NCI-H510A (cell line): ENCODE measurements at places on chromosomes 11 and 22.

- DNase-seq: no peak
Measured at GRCh38 chr11:104792861-104793260, 105.4 kb downstream of the CASP12 start.

- DNase-seq: no peak
Measured at GRCh38 chr11:24617856-24618255, 121.0 kb downstream of the LUZP2 start.

DNA sequence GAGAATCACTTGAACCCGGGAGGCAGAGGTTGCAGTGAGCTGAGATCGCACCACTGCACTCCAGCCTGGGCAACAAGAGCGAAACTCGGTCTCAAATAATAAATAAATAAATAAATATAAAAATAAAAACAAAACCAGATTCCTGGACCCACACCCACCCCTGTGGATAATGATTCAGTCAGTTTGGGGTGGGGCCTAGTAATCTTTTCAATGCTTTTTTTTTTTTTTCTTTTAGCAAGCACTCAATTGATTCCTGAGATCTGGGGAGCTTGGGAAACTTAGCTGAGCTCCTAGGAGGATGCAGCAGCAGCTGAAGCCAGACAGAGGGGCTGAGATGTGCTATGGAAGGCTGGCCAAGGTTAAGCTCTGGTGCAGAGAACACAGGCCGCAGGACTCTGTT is 4.6 kb upstream of the PC start:
- DNase-seq: no peak

DNA sequence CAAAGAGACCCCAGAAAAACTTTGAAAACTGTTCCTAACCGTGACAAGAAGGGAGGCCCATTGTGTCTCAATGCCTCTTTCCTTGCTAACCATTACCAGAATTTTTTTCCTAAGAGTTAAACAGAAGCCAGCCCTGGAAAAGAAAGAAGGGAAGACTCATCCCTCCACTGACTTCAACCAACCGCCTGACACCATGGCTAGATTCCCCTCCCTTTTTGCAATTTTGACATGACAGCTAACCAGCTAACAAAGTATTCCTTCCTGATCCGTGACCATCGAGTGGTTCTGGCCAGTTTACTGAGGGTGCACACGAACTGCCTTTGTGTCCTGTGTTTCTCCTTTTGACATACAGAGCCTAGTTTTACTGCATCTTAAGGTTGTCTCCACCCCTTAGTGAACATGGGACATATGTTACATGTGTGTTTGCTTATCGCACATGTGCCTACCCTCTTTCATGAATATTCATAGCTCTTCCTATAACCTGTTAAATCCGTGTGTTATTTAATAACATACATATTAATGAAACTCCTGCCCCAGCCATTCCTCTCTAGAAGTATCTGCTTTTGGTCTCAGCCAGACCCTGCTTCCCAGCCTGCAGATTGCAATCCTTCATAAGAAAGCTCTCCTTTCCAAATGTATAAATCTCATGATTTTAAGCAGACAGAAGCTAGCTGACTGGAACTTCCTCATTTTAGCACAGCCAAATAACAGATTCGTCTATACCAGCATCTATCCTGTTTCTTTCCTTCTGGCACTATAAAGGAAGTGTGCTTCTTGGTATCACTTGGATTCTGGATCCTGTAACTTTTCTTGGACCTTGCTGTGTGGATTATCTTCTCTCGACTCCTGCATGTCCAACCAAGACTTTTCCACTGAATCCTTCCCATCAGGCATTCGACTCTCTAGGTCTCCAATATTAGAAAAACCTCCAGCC is 37.8 kb downstream of the RASSF10 start:
- no peak for DNase-seq

DNA sequence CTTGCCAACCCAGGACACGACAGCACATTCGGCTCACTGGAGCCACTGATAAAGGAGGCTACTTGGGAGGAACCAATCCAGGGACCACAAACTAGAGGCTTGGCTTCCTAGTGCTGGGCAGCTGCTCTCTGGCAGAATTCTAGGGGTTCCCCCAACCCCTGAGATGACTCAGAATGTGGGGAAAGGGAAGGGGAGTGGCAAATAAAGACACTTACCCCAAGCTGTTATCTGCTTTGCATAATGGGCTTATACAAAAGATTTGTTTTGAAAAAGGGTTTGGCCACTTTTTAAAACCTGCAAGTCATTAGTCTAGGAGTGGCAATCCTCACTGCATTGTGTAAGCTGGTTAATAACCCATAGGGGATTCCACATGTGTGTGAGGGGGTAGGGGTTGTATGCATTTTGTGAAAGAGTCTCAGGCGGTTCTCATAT is 64.1 kb upstream of the LMO1 start:
- DNase-seq: no peak

- no peak for DNase-seq
Measured at GRCh38 chr11:134801570-134801969, 389.5 kb upstream of the B3GAT1 start.

DNA sequence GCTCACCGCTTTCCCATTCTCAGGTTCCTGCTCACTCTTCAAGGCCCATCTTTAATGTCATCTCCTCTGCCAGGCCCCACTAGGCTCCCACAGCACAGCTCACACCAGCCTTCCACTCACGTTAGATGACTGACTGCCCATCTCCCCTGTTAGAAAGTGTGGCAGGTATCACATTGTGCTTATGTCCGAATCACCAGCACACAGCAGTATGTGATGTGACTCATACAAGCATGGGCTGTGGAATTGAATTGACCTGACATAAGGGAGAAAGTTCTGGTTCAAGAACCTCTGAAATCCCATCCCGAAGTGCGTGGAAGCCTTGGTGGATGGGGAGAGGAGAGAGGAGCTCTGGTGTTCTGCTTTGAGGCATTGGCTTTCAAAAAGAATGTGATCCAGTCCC is 6.5 kb downstream of the VSTM5 start:
- DNase-seq: no peak

GRCh38 chr11:112279901-112280267 is 19.2 kb upstream of the PLET1 start:
- no peak for DNase-seq
